ENCODE measurements at places on chromosomes 11 and 22.

DNA sequence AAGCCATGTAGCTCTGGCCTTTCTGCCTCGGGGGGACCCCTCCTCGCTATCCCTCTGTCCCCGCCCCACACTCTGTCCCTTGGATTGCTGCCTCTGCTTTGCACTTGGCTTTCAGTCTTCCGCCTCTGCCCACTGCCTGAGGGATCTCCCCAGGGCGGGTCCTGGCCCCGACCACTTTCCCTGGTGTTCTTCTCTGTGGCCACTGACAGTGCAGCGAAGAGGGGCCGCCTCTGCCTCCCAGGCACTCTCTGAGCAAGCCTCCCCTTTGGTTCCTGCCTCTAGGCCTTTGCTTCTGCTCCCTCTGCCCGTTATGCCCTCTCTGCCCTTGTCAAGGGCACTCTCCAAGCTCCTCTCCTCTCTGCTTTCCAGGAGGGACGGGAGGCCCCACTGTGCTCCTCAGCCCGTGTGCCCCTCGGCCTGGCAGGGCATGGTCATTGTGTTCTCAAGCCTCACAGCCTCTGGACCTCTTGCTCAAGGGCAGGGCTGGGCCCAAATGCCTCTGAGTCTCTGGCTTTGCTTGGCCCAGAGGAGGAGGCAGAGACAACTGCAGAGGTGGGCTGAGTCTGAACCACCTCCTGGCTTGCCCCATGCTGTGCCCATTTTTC lies 5.5 kb upstream of the MPPED1 start:
- no peak for DNase-seq

- no peak for DNase-seq
Measured at GRCh38 chr11:134561331-134561720, 149.3 kb upstream of the B3GAT1 start.

GRCh38 chr11:1486054-1486825 lies at the start of gene MOB2:
Gene MOB2 (minus strand): TSS chr11:1486779. CDS start chr11:1486556, 223 bp downstream.
- DNase-seq = no peak

GRCh38 chr11:27720277-27720830 lies 20.1 kb upstream of the BDNF start:
- DNase-seq = no peak

DNA sequence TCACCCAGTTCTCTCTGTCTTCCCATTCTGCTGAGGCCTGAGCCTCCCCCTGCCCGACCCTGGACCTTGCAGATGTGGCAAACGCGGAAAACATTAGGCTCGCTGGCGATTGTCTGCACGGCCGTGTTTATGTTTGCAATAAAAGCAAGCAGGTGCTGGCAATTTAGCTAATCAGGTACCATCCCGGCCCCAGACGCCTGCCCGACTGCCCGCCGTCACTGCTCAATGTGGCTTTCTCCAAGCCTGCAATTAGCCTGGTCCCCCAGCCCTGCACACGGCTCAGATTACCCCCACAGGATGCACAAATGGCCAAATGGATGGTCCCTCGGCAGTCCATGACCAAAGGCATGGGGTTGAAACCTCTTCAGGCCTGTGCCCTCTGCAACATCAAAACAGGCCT lies 259.7 kb downstream of the MN1 start:
- DNase-seq = no peak

- DNase-seq = no peak
Measured at GRCh38 chr11:117874910-117875381, 1.5 kb downstream of the FXYD6 start.

- DNase-seq = no peak
Measured at GRCh38 chr11:127247261-127247851, 246.8 kb upstream of the KIRREL3 start.

- no peak for DNase-seq
Measured at GRCh38 chr11:64391839-64392238, 32.9 kb downstream of the RPS6KA4 start.

GRCh38 chr11:65427691-65428577 lies 5.3 kb downstream of the NEAT1 start:
- DNase-seq = no peak

- no peak for DNase-seq
Measured at GRCh38 chr11:121575963-121576290, 123.2 kb upstream of the SORL1-AS1 start.

DNA sequence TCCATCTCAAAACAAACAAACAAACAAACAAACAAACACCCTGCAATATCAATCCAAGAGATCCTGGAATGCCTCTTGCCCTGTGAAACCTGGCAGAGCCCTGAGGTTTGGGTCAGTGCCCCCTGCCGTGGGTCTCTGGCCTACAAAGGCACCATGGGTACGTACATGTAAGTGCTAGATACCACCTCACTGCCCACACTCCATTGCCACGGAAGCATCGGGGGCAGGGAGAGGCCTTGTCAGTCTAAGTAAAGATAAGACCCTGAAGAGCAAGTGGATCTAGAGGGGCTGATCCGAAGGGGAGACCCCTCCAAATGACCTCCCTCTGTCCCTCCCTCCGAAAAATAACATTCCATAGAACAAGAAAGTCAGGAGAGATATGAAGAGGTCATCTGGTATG lies 2.0 kb upstream of the MIEF1 start:
- DNase-seq = no peak

- no peak for DNase-seq
Measured at GRCh38 chr11:77596626-77597025, 6.9 kb downstream of the AQP11 start.

DNA sequence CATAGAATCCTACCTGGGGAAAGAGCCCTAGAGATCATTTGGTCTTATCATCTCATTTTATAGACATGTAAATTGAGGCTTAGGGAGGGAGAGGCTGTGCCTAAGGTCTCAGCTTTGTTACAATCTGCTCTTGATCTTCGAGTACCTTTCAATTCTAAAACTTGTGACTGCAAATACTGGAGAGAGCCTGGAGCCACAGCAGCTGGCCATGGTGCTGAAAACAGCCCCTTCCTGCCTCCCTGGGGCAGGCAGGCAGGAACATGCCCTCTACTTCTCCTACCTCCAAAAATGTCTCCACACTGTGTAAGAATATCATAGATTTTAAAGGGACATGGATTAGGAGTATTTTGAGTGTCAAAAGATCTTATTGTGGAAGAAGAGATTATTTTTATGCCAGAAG lies 52.2 kb downstream of the C22orf42 start:
- no peak for DNase-seq

GRCh38 chr11:31045335-31045734 lies 324.2 kb downstream of the DCDC1 start:
- no peak for DNase-seq

DNA sequence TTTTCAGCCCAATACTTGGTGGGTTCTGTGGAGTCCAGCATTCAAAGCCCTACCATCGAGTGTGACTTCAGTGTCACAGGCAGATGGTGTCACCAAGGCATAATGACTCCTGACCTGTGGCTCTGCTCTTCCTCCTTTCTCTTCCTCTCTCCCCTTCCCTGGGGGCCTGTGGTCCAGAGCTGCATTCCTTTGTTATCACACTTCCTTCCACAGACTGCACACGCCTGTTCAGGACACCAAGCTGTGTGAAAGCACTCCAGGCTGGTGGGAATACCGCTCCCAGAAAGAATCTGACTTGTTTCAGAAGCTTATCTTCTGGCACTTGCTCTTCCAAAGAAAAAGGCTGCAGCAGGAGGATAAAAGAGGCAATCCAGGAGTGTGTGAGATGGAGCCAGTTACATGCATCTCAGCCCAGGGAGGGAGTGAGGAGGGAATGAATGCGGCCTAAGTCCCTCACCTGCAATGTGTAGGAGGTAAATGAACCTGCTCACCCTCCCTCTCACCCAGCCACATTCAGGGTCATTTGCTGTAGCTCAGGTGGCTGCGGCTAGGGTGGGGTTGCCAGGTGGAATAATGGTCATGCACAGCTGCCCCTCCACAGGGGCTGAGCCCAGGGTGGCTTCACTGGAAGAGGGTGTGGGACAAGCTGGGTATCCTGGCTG lies 79.3 kb downstream of the ADAMTS15 start:
- DNase-seq = no peak

- no peak for DNase-seq
Measured at GRCh38 chr11:129249923-129250322, 57.8 kb upstream of the ARHGAP32 start.

GRCh38 chr11:24593332-24593731 lies 96.5 kb downstream of the LUZP2 start:
- DNase-seq = no peak

GRCh38 chr11:125762445-125762844 lies 16.2 kb downstream of the PATE2 start:
- no peak for DNase-seq

- no peak for DNase-seq
Measured at GRCh38 chr22:27404441-27404840, 397.1 kb downstream of the MN1 start.

- DNase-seq = no peak
Measured at GRCh38 chr11:120773501-120774031, 250.3 kb upstream of the TBCEL start.

DNA sequence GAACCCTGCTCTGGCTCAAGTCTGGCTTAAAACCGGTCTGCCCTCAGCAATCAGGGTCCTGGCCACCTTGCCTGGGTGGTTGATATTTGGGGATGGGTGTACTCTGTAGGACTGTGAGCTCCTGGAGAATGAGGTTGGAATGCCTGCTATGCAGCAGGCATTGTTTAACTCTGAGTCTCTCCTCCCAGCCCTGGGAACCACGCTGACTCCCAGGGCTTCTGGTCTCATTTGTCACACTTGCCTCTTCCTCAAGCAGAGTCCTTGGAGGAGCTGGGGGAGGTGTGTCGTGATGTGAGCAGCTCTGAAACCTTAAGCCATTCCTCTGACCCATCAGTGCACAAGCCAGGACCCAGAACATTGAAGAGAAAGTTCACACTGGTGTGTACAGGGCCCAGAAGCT lies 340.1 kb downstream of the MN1 start:
- DNase-seq = peak; percentile 67

DNA sequence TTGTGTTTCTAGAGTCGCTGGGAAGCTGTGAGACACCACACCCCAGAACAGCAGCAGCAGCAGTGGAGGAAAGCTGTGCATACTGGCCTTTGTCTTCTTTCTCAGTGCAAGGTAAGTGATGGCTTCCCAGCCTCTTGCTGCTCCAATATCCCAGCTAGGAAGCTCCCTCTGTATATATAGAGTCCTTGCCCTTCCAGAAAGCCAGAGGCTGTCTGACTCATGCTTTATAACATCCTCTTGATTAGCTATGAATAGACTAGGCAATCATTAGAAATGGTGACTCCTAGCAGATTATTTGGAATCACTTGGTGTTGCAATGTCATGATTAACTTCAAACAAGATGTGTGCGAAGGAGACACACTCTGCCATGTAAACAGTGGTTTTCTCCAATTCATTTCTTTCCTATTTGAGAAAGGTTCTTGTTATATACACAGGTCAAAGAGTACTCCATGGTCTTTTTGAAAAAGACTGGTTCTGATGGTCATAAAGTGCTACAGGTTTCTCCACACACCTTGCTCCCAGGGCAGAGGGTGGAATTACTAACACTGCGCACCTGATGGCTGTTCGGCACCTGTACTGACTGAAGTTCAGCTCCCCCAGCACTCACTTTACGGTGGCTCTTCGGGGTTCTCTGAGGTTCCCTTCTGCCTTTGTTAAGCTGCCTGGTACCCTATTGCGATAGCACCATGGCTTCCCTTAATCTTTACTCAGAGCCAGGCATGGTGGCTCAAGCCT lies at the start of gene MMP1:
TSS of gene MMP1 (minus strand) at position 149 of the 735 bp plus-strand sequence. CDS start at position 81, 68 bp downstream.
- DNase-seq = no peak

- DNase-seq = no peak
Measured at GRCh38 chr11:69617682-69618081, 23.3 kb upstream of the CCND1 start.

DNA sequence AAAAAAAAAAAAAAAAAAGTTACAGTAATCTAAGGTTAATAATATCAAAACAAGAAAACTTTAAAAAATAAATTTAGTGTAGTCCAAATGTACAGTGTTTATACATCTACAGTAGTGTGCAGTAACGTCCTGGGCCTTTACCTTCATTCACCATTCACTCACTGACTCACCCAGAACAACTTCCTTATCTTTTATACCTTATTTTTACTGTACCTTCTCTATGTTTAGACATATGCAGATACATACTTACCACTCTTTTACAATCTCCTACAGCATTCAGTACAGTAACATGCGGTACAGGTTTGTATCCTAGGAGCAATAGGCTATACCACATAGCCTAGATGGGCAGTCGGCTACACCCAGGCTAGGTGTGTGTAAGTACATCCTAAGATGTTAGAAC lies 38.5 kb downstream of the TCF20 start:
- DNase-seq = no peak

DNA sequence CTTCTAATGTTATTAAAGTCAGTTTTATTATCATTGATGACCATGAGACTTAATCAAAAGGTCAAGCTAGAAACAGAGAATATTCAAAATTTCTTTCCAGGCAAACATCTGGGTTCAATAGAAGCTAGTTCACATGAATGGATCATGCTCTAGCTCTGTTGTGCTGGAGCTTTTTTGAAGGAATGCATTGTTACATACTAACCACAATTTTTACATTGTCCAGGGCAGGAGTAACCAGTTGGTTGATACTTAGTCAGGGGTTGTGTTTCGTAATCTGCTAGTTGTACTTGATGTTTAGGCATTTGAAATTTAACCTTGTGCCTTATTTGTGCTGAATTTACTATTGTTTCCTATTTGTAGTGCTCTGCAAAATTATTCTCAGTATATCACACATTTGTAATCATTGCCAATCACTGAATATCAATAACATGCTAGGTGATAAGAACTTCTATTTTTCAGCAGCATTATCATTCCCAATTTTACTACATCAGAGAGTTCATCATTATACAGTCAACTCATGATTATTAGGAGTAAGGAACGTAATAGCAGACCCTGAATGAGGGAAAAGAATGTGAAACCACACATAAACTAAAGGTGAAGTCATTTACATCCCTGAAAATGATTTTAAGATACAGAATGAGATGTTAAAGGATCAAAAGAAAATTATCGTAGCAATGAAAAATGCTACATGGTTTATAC lies 23.2 kb downstream of the NF2 start:
- DNase-seq = peak; percentile 10

DNA sequence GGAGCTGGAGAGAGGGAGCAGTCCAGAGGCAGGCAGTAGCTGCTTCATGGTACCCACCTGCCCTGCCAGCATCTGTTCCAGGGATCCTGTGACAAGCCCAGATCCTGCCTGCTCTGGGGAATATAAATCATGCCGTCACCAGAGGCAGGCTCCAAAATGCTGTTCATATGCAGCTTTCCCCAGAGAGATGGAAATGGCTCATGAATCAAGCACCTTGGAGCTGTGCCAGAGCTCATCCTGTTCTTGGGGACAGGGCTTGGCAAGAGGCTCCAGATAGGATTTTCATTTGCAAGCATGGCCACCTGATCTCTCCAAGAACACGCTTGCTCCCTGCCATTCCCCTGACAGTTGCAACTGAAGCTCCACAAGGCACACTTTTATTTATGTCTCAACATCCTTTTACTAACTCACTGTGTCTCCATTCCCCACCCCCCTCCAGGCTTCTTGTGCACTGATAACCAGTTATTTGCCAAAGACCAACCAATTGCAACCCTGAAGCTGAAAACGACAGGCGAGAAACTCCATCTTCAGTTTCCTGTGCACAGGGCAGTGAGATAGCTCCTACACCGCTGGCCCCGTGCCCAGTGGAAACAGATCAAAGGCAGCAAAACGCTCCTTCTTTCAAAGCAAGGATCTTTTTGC lies 115.8 kb upstream of the PITPNB start:
- no peak for DNase-seq

- no peak for DNase-seq
Measured at GRCh38 chr22:50031189-50032091, 18.9 kb upstream of the IL17REL start.
